ENCODE measurements at places on chromosomes 2 and 18. TPM values are rescaled to one million over a fixed set of nuclear protein-coding genes. Genes with fewer than 3 reads are reported as not detected.

The LYG1 gene
- 1.8 TPM for total RNA-seq

DNA sequence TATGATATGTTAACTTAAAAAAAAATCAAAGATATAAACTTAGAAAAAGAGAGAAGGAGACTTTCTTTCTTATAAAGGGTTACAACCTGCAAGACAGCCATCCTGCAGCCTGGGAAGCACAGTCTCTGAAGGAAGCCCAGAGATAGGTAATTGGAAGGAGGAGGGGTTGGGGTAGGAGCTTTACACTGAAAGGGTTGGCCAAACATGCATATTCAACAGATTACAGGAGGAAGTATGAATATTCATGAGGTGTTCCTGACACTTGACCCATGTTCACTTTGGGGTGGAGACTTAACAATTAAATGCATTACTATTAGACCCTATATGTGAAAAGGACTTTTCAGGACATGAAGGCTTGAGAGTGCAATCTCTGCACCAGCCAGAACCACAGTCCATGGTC, 71.7 kb upstream of the CDH2 start:
- no peak for DNase-seq

GRCh38 chr18:21242780-21243401, 859 bp downstream of the GREB1L start:
- DNase-seq: no peak

- no peak for DNase-seq
These were observed 76.0 kb downstream of the ALPK2 start for GRCh38 chr18:58552896-58553295.

The MC4R gene
- total RNA-seq: not detected

DNA sequence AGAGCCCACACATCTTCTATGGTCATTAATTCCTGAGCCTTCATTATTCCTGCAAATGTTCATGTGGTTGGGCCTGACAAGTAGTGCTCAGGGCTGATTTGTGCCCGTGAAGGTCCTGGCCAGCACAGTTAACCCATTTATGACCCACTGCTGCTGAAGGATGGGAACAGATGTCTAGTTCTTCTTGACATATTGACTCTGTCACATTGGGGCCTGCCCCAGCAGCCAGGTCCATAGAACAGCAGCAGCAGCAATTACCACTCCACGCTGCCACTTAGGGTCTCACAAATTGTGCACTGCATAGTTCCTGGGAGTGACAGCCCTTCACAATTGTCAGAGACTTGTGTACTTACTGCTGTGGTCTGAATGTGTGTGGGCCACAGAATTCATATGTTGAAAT, 442.3 kb upstream of the RGPD4 start:
- DNase-seq: no peak

DNA sequence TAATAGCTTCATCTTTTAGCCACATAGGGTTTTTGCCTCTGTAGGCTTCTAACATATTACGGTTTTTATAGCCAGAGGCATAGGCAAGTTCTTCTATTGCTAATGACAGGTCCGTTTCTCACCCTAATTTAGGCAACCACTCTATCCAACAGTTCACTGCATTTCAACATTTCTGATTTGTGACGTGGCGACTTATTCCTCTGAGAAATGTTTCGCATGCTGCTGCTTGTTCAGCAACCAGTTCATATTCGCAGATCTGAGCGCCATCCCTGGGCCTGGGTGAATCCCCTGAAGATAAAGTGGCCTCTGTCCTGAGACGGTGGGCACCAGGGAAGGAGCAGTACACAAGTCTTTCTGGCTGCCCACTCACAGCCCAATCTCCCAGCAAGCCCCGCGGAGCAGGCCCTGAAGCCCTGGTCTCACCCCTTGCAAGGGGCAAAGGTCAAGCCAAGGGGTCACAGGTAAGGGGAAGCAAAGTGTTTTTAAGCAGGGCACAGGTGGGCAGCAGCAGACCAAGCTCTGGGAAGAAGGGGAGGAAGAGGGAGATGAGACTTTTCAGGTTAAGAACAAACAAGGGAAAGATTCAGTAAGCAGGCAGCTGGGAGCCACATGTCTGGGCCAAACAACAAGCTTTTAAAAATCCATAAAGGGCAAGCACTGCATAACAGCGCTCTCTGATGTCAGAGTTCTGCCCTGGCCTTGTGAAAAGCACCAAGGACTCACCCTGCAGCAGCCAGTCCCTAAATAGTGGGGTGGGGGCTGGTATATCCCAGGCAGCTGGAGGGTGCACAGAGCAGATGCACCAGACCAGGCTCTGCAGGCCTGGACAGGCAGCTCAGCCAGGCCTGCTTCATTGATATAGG, 10.8 kb upstream of the COX7A2L start:
- DNase-seq: no peak

DNA sequence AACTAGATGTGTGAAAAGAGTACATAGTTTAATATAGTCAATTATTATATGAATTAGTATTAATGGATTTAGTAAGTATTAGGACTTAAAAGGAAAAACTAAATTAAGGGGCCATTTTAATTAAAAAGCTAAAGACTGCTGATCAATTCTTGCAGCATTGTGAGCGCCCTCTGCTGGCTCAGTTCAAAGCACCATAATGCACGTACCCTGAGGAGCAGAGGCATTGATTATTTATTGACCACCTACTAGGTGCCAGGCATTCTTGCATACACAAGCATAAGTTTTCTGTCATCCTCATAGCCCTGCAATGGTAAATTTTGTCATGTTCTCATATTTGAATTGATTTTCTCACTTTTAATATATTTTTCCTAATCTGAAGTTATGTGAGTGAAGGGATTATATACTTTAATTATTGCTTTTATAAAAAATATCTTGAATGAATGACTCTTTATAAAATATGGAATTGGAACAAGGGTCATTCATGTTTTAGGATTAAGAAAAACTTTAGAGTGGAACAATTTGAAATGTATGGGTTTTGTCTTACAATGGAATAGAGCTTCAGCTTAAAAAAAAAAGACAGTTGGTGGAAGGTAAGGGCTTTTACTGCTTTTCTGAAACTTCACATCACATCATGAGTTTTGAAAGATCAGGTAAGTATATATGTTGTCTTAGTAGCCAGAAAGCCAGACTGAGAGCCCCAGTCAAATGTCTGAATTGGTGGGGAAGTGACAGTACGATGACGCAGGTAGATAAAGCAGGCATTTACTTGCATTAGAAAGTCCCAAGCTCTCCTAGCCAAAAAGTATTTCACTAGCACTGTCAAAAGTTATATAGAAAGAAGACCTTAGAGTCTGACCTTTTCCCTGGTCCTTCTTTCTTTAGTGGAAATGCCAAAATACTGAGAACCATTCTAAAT, 9.7 kb downstream of the ITGA4 start:
- DNase-seq: peak; percentile 80

DNA sequence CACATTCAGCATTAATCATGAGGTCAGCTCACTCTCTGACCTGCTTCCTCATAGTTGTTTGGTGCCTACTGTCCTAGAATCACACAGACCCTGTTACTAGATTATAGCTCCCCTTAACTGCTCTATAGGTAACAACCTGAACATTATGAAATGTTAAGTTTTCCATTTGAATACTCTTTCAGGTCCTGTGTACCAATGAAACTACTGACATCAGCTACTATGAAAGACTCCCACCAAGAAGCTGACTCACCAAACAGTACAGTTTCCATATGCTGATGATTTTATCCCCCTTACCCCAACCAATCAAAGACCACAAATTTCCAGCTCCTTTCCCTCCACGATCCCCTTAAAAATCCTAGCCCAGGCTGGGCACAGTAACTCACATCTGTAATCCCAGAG, 56.3 kb downstream of the SRBD1 start:
- DNase-seq: no peak

The MYOM1 gene
- total RNA-seq: 2.3 TPM

- no peak for DNase-seq
These were observed 17.8 kb downstream of the FAM110C start for GRCh38 chr2:28406-28975.

Measured in OCI-LY7 (cell line).